ENCODE measurements at places on chromosomes 16 and 17.
A peak's percentile ranks its signal among the peaks of the same experiment; 100 is the strongest.

GRCh38 chr16:84585886-84586285 is 32.0 kb downstream of the COTL1 start:
- DNase-seq, result no peak

GRCh38 chr17:36650096-36650775 is 48.9 kb downstream of the MRM1 start:
- DNase-seq, result no peak

DNA sequence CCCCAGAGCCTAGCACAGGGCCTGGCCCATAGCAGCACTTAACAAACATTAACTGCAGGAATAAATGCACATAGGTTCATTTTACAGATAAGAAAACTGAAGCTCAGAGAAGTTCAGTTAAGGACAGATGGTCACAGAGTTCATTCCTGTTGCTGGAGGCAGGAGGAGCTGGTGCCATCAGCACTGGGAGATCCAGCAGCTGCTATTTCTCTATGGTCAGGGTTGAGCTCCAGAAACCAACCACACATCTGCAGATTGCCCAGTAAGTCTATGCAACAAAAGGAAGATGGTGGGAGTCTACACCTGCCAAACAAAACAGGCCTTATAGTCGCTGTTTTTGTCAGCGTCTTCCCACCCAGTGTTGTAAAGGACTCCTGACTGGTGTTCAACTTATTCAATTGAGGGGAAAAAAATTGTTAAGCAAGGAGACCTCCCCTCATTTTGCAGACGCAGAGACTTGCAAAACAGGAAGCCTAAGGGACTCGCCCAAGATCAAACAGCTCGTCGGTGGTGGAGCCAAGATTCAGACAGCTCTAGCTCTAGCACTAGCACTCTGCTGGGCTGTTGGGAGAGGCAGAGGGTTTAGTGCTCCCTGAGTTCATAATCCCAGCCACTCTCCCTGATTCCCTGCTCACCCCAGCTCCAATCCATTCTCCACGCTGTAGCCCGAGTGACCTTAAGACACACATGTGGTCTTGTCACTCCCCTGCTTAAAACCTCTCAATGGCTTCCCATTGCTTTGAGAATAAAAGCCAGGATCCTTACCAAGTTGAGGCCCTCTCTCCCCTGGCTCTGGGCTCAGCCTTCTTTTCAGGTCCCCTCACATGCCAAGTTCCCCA is 9.0 kb downstream of the NOG start:
- peak; percentile 84 for DNase-seq

GRCh38 chr17:16406742-16407674 is 8.4 kb upstream of the TRPV2 start:
- DNase-seq, result no peak

GRCh38 chr16:3945751-3946603 is 65.5 kb upstream of the CREBBP start:
- no peak for DNase-seq

DNA sequence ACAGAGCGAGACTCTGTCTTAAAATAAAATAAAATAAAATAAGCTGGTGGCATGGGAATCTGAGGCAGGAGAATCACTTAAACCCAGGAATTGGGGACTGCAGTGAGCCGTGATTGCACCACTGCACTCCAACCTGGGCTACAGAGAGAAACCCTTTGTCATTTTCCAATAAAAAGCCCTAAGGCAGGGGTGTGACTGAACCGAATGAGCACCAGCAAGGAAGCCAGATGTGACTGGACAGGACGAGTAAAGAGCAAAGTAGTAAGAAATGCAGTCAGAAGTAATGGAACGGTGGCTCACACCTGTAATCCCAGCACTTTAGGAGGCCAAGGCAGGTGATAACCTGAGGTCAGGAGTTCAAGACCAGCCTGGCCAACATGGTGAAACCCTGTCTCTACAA is 3.8 kb upstream of the RPL23 start:
- no peak for DNase-seq

DNA sequence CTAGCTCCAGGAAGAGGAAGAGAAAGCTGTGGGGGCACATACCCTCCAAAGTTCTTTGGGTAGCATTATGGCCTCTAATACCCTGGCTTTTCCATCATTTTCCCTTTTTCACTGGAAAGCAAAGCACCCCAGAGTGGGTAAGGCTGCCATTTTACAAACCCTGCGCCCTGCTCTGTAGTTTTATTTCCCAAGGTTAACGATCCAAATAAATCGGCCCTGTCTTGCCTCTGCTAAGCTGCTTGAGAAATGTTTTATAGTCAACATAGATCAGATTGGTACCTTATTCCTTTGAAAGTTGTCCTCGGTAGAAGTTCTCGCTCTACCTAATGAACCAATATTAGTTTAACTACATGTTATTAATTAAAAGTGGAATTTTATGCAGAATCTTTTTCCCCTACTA is 328.2 kb downstream of the NPIPA8 start:
- DNase-seq, result no peak

DNA sequence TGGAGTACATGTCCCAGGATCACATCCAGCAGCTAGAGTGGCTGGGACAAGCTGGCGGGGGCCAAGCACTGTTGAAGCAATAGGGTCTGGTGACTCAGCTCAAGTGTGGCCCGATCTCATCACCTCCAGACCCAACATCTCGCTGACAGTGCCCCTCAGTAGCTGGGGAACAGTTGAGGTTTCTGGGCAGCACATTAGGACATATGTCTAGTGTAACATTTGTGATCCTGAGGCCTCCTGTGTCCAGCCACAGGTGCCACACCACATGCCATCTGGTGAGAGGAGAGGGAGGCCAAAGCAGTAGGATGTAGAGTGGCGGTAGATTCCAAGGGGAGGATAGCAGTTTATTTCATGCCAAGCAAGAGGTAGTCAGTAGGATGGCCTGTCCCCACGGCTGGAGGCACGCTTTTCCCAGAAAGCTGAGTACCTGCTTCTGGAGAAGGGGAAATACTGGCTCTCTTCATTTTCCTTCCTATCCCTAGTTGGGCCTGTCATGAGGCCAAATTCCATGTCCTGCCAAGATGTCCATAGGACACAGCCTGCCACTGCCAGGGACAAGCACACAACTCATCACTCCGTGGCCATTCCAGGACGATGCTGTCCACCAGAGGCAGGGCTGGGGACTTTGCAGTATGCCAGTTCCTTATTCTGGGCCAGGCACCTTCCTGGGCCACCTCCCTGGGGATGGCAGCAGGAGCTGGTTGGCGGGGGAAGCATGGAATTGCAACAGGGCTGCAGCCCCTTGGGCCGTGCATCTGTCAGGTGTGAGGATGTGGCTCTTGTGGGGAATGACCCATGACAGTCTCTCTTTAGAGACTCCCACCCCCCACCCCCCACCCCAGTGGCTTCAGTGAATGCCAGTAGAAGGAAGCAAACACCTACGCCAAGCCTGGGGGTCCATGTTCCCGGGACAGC is 24.0 kb downstream of the GGA3 start:
- DNase-seq, result no peak

- no peak for DNase-seq
Observed at GRCh38 chr16:85660843-85661739, 27.7 kb downstream of the GINS2 start.

- DNase-seq, result no peak
Observed at GRCh38 chr16:27264151-27264550, 4.4 kb downstream of the NSMCE1 start.

DNA sequence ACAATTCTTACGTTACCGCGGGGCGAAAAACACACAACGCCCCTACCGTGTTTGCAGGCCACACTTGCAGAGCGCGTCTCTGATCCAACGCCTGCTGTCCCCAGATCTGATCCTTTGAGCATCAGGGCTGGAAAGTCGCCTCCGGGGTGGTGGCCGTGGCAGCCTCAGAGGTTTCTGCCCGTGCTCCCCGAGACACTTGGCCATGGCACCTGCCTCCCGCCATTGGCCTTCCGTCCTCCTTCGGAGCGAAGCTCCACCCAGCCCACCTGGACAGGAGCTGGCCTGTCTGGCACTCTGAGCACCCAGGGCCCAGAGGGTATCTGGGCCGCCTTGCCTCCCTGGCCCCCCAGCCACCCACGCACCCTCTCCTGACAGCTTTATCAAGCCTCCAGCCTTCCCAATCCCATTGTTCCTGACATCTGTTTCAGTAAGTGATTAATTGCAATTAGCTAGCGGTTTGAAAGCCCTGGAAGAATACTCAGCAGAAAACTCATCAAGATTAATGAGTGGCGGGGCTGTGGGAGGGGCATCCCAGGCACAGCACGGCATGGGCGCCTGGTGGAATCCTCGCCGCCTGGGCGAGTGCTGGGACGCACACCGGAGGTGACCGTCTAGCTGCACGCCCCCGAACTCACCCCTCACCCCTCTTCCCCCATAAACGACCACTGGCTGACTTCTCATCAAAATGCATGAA is 181.5 kb upstream of the GSE1 start:
- no peak for DNase-seq

Data from CD8-positive, alpha-beta T cell (primary cell).